ENCODE measurements at places on chromosomes 5 and 9.

GRCh38 chr9:29437526-29437925, 1864.2 kb upstream of the C9orf72 start:
- DNase-seq, result no peak

- no peak for DNase-seq
These were observed 533.4 kb upstream of the BRINP1 start for GRCh38 chr9:119902611-119903010.

DNA sequence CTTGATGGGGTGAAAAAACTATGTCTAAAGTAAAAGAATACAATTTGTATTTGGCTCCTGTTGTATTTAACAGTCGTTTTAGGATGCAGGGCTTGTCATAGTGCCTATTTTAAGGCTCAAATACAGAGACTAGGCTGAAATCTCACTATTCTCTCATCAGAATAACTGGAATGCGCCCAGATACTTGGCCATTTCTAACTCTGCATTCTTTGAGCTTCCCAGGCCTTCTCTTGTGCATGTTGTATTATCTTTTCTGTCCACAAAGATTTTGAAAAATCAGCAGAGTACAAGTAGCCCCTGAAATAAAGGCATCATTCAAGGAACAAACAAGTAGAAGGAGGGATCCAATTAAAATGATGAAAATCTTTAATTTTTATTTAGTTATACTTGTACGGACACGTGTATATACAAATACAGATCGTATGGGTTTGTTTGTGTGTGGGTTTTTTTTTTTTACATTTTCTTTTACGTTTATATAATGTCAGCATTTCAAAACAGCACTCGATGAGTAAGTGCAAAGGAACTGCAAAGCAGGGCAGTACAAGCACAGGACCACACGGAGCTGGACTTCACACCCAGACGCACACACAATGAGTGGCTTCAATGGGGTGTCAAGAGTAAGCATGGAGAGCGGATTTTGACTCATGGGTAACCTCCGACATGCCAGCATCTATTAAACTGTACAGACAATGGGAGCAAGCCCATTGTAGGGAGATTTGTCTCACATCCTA, 294.0 kb downstream of the EFNA5 start:
- DNase-seq, result no peak

- no peak for DNase-seq
These were observed 1.3 kb upstream of the PDLIM4 start for GRCh38 chr5:132256086-132256782.

DNA sequence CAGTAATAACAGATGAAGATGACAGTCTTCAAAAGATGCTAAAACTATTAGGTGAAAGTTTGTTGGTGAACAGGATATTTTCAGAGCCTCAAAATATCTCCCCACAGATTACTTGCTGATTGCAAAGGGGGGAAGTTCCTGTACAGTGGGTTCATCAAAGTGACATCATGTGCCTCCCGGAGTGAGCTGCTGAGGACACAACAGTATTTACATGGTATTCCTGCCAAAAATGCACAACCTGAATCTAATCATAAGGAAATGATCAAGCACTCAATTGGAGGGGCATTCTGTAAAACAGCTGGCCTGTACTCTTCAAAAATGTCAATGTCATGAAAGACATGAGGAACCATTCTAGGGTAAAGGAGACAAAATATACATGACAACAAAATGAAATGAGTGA, 18.9 kb upstream of the GLIS3 start:
- DNase-seq, result no peak

Measured in H1 (cell line).